Activated effector memory CD4-positive, alpha-beta T cell treated with Interleukin-2 at 50 U/mL for 16 hours (primary cell): ENCODE measurements at places on chromosomes 16 and 17.

DNA sequence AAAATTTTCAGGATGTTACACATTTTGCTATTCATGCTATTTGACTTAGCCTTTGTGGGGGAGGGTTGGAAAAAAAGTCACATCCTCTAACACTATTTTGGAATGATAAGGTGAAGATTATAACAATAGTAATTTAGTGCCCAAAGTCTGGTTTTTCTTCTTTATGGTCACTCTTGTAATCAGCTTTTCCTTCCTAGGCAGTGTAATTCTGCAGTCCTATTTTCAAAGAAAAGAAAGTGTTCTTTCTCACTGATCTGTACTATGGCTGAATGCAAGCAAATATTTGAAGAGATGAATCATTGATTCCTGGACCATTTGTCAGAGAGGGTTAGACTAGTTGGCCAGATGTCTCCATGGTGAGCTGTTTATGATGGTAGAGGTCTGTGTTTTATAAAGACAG, 8.4 kb downstream of the RSPRY1 start:
- no peak for DNase-seq

DNA sequence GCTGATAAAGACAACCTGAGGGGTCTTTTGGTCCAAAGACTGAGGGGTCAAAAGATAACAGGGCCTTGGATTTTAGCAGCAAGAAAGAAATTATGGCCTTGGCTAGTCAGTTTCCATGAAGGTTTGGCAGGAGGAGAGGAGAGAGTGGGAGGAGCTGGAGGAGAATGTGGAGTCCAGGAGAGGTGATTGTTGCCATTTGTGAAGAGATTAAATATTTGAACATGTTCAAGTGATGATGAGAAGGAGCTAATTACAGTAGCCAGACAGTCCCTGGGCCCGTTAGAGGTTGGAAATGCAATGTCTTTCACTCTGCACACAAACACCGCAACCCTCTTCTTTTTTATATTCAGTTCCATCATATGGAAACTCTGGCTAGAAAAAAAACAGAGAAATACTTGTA, 68.6 kb downstream of the TNRC6C start:
- DNase-seq: no peak

- no peak for DNase-seq
Measured at GRCh38 chr17:4248504-4249277, 15.1 kb downstream of the ANKFY1 start.

DNA sequence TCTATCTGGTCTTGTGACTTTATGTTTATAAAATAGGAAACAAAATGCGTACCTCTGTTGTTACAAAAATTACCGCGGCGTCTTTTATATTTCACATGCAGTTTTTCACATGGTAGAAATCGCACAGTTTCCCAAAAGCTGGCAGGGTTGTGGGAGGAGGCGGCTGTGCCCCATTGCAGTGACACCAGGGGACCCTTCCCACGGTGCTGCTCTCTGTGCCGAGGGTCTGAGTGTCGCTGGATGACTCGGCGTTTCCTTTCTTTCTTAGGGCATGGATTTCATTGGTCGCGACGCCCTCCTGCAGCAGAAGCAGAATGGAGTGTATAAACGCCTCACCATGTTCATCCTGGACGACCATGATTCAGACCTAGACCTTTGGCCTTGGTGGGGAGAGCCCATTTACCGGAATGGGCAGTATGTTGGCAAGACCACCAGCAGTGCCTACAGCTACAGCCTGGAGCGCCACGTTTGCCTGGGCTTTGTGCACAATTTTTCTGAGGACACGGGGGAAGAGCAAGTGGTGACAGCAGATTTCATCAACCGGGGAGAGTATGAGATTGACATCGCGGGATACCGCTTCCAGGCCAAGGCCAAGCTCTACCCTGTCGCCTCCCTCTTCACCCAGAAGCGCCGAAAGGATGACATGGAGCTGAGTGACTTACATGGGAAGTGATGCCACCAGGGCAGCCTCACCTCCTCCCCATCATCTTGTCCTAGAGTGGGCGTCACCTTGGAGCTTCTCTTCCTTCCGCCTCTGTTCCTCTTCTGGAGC, 17.2 kb upstream of the CLEC18C start:
- DNase-seq: no peak

GRCh38 chr17:34727601-34728000, 148.2 kb downstream of the TMEM132E start:
- no peak for DNase-seq

DNA sequence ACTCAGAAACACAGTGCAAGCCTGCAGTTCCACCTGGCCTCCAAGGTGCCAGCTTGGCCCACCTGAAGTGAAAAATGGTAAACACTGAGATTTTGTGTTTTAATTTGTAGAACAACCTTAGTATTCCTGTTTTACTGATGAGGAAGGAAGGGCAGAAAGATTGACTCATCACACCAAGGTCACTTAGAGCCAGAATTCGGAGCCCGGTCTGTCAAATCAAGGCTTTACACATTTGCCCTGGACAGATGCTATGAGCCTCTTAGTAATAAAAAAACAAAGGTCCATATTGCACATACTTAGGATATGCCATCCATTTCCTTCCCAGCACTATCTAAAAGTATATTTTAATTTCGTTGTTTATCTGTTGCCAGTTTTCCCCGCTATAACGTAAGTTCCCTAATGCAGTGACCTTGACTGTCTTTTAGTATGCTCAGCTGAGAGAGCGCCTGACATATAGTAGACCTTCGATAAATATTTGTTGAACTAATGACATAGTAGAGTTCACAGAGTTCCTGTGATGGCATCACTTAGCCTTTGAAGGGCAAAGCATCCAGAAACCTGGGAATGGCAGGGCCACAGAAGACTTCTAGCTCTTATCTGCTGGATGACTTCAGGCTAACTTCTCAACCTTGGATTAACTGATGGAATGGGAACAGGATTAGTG, 7.2 kb upstream of the TBKBP1 start:
- no peak for DNase-seq

- DNase-seq: no peak
Measured at GRCh38 chr16:66689282-66689681, 7.3 kb downstream of the CMTM4 start.

- no peak for DNase-seq
Measured at GRCh38 chr17:78709119-78709681, 72.9 kb downstream of the CYTH1 start.

GRCh38 chr16:85906349-85906748, 7.4 kb downstream of the IRF8 start:
- DNase-seq: no peak

GRCh38 chr17:40032322-40033320, 17.4 kb downstream of the CSF3 start:
- no peak for DNase-seq

DNA sequence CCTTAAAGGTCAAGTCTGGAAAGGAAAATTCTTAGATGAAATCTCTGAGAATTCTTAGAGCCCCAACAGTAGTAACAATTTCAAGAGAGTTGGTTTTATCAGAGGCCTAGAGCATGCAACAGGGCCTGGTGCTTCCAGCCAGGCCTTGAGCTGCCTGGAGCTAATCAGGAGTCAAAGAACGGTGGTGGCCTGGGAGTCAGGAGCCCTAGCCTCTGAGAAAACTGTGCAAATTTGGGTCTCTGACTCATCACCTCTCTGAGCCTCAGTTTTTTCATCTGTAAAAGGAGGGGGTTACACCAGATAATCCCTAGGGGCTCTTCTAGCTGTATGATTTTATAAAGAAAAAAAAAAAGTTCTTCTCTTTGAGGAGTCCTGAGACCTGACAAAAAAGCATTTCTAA, 227.3 kb upstream of the RPL38 start:
- DNase-seq: no peak

GRCh38 chr17:82915757-82916027, 75.9 kb upstream of the ZNF750 start:
- DNase-seq: no peak

GRCh38 chr17:73929860-73930430, 273.5 kb upstream of the RPL38 start:
- DNase-seq: no peak

DNA sequence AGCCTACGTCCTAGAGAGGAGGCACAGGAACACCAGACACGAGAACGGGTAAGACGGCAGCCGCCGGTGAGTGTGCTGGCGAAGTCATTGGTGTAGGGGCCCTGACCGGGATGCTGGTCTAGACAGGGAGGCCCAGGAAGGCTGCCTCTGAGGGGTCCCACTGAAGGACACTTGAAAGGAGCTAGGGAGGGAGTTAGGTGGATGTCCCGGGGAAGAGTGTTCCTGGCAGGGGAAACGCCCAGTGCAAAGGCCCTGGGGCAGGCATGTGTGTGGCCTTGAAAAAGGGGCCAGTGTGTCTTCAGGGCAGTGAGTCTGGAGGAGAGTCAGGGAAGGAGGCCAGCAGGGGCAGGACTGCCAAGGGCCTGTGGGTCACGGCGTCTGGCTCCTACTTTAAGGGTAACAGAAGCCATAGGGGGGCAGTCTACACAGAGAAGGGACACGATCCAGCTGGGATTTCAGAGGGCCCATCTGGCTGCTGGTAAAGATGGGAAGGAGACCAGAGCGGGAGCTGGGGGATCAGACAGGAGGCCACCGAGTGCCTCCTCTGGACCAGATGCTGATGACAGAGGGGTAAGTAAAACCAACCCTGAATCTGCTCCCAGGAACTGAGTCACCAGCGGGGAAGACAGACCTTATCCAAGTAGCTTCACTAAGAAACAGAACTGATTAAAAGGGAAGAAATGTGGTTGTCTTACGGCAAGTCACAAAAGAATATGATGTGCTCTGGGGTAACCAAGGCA, 115.9 kb downstream of the LITAF start:
- no peak for DNase-seq

- DNase-seq: no peak
Measured at GRCh38 chr17:70956726-70957125, 787.4 kb downstream of the KCNJ2 start.

- DNase-seq: no peak
Measured at GRCh38 chr17:82841921-82842596, 2.2 kb upstream of the ZNF750 start.

GRCh38 chr16:57508035-57508425, 21.7 kb upstream of the DOK4 start:
- no peak for DNase-seq

DNA sequence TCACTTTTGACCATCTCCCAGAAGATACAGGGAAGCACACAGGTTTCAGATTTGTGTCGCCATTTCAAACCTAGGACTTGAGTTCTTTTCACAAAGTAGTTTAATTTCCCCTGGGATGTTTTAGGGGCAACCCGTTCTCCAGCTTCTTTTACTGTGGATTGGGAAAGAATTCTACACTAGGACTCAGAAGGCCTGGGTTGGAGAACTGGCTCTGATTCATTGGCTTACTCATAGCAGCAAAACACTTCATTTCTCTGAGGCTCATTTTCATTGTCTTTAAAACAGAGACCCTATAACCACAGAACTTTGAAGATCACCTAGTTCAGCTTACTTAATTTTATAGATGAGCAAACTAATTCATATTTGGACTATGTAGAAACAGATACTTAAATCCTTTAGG, 175.9 kb upstream of the SALL1 start:
- DNase-seq: no peak

DNA sequence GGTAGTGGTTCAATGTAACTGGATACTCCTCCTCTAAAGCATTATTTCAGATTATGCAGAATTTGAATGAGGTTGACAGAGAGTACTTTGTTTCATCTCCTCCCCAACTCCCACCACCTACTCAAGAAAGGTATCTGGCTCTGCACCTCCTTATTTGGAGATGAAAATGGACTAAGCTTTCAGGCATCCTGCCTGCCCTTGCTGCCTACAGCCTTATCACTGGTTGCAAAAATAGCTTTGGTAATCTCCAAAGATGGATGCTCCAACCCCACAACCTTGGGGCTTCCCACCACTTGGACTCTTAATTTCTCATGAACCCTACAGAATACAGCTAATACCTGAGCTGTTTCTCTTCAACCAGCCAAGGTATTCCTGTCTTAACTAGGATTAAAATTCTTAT, 45.3 kb upstream of the CORO6 start:
- DNase-seq: no peak

DNA sequence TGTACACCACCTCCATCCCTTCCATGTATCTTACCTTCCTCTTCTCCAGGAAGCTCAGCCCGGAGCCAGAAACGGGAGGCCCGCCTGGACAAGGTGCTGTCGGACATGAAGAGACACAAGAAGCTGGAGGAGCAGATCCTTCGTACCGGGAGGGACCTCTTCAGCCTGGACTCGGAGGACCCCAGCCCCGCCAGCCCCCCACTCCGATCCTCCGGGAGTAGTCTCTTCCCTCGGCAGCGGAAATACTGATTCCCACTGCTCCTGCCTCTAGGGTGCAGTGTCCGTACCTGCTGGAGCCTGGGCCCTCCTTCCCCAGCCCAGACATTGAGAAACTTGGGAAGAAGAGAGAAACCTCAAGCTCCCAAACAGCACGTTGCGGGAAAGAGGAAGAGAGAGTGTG, 756 bp upstream of the MVP start:
- DNase-seq: no peak

DNA sequence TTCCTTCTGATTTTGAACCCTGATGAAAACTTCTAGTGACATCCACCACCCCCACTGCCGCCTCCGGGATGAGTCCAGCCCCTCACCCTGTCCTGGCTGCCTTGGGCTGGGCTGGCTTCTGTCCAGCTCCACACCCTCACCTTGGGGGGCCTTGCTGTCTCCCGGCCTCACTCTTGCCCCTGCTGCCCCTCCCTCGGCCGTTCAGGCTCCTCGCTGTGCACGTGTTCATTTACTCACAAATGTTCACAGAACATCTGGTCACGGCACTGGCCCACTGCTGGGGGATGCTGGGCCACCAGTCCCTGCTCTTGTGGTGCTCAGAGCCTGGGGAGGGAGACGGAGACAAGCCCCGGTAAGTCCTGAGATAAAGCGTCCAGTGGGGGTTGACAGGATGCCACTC, 40.6 kb downstream of the PRMT7 start:
- no peak for DNase-seq

DNA sequence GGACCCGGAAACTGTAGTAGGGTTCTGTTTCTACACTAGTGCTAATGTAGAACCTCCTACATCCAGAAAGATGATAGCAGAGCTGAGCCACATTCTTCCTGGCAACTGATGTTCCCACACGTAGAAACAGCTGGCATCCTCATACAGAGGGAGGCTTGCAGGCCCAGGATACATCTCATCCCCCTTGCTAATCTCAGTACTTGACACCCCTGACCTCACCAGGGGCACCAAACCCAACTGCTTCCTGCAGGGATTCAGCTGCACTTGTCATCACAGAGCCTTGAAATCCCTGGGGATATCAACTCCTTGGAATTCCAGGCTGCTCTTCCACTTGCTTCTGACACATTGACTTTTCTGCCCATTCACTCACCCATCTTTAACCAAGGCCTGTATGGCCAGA, 75.2 kb upstream of the HSBP1 start:
- no peak for DNase-seq

DNA sequence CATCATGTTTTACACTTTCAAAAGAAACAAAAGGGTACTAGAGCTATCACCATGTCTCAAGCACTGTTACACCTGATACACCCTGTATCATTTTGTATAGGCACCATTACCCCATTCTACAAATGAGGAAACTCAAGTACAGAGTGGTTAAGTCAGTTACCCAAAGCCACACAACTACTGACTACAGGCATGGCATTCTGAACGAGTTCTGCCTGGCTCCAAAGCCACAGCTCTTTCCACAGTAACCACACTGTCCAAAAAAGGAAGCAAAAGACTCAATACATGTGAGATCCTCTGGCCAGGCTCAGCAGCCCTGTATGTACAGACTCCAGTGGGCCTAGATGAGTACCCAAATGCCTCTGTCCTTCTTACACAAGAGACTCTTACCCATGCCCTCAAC, 4.7 kb downstream of the DYNC1LI2 start:
- DNase-seq: no peak

- DNase-seq: no peak
Measured at GRCh38 chr17:44558334-44558709, 1.0 kb downstream of the FZD2 start.

- DNase-seq: no peak
Measured at GRCh38 chr16:77820340-77820739, 32.0 kb downstream of the VAT1L start.
